IPS DF 6.9 (cell line): ENCODE measurements at places on chromosomes 1 and 21.

DNA sequence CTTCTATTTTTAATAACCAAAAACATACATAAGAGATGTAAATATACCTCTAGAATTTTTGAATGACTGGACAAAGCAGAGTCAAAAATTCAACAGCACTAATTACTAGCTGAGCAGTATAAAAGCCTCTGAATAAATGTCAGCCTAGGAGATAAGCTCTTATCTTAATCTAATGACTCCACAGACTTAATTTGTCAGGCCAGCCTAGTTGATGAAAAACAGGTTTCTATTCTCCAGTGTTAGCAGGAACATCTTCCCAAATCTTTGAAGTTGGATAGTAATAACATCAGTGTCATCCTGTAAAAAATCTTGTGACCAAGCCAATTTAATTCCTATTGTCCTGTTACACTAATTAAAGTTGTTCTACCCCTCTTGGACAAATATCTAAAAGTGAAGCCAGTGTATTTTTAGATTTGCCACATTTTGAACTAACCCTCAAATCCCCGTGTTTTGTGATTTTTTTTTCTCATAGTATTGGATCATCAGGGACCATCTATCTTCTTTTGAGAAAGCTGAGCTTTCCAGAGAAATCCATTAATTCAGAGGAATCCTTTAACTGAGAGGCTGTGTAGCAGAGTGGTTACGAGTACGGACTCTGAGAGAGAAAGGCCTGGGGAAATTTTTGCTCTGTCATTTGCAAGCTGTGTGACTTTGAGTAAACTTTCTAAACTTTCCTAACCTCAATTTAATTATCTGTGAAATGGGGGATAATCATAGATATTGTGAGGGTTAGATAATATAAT is 41.2 kb downstream of the LMO4 start:
- H3K27ac ChIP-seq: no peak overlapping the region
- H3K27me3 ChIP-seq: no peaks in the 10 kb centered on the region
- H3K4me3 ChIP-seq: no peak overlapping the region
- H3K36me3 ChIP-seq: no peaks in the 10 kb centered on the region
- DNase-seq: no peak

DNA sequence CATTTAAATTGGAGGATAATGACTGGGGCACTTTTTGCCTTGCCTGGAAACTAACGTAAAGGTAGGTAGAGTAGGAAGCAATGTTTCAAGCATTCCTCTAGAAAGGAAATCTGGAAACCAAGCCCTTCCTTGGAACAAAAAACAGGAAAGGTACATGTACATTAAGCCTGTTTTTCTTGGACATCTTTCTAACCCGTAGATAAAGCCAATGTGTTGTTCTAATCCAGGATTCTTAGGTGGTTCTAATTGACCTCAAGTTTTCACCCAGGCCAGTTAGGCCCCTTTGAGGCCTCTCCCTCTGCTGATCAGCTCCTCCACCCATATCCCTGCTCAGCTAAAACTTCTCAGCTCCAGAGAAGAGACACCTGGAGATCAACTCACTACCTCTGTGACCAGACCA is 6.3 kb upstream of the DUSP23 start:
- no peaks in the 10 kb centered on the region for H3K4me1 ChIP-seq
- no peak overlapping the region for H3K4me3 ChIP-seq
- no peaks in the 10 kb centered on the region for H3K27me3 ChIP-seq
- no peak overlapping the region for H3K27ac ChIP-seq
- H3K36me3 ChIP-seq: no peaks in the 10 kb centered on the region

DNA sequence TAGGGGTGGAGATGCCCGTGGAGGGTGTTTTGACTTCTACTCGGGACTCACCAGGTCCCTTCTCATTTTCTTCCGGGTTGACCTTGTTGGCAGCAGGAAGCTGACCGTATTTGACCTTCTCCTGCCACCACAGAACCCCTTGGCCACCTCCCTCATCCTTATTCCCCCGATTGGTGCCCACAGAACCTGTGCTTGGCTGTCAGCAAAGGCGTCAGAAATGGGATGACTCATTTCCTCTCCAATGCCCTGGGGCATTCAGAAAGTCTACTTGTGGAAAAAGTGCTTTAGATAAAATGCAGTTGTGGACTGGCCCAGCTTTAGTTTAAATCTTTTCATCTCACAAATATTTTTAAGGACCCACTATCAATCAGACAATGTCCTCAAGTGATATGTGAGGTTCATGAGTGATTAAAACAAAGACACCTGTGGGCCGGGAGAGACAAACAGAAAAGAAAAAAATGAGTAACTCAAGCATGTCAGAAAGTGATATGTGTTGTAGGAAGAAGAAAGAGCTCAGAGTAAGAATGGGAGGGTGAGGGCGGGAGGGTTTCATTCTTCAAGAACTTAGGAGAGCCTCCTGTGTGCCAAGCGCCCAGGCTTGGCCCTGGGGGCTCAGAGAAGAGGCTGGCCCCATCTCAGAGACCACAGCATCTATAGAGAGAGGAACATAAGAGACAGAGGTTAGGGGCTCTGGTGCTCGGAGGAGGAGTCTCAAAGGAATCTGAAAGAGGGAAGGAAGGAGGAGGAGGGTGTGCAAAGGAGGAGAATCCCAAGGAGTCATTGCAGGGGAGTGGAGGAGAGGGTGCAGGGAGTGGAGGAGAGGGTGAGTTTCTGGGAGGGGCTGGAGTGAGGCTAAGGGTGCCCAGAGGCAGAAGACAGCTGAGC is 221.6 kb upstream of the VAMP3 start:
- H3K27me3 ChIP-seq: no peaks in the 10 kb centered on the region
- no peak overlapping the region for H3K4me3 ChIP-seq
- H3K27ac ChIP-seq: no peak overlapping the region
- DNase-seq: no peak
- no peaks in the 10 kb centered on the region for H3K36me3 ChIP-seq
- peaks cover 4% of the 10 kb centered on the region; the same call in 1 of the 2 replicates for H3K4me1 ChIP-seq

- no peak overlapping the region for H3K27ac ChIP-seq
- H3K36me3 ChIP-seq: no peaks in the 10 kb centered on the region
- no peak overlapping the region for H3K4me3 ChIP-seq
- no peak for DNase-seq
- no peaks in the 10 kb centered on the region; the same call in 1 of the 2 replicates for H3K27me3 ChIP-seq
Observed at GRCh38 chr1:31765516-31765915, 1.4 kb upstream of the ADGRB2 start.

GRCh38 chr1:183002267-183002666 is 21.0 kb upstream of the LAMC1 start:
- H3K4me3 ChIP-seq: no peak overlapping the region
- H3K27me3 ChIP-seq: no peaks in the 10 kb centered on the region
- no peaks in the 10 kb centered on the region for H3K4me1 ChIP-seq
- H3K36me3 ChIP-seq: no peaks in the 10 kb centered on the region
- no peak overlapping the region for H3K27ac ChIP-seq

GRCh38 chr1:206631085-206631509 is 4.2 kb upstream of the DYRK3 start:
- H3K27me3 ChIP-seq: no peaks in the 10 kb centered on the region
- no peak overlapping the region for H3K4me3 ChIP-seq
- no peak overlapping the region for H3K27ac ChIP-seq
- no peaks in the 10 kb centered on the region for H3K36me3 ChIP-seq
- H3K4me1 ChIP-seq: peaks cover 2% of the 10 kb centered on the region; the same call in 1 of the 2 replicates

GRCh38 chr1:206456577-206457370 is 13.5 kb upstream of the IKBKE start:
- H3K36me3 ChIP-seq: peaks cover 5% of the 10 kb centered on the region; the same call in 1 of the 2 replicates
- H3K27me3 ChIP-seq: no peaks in the 10 kb centered on the region
- H3K4me1 ChIP-seq: peaks cover 3% of the 10 kb centered on the region; the same call in 1 of the 2 replicates
- no peak overlapping the region for H3K27ac ChIP-seq
- DNase-seq: no peak
- H3K4me3 ChIP-seq: no peak overlapping the region

DNA sequence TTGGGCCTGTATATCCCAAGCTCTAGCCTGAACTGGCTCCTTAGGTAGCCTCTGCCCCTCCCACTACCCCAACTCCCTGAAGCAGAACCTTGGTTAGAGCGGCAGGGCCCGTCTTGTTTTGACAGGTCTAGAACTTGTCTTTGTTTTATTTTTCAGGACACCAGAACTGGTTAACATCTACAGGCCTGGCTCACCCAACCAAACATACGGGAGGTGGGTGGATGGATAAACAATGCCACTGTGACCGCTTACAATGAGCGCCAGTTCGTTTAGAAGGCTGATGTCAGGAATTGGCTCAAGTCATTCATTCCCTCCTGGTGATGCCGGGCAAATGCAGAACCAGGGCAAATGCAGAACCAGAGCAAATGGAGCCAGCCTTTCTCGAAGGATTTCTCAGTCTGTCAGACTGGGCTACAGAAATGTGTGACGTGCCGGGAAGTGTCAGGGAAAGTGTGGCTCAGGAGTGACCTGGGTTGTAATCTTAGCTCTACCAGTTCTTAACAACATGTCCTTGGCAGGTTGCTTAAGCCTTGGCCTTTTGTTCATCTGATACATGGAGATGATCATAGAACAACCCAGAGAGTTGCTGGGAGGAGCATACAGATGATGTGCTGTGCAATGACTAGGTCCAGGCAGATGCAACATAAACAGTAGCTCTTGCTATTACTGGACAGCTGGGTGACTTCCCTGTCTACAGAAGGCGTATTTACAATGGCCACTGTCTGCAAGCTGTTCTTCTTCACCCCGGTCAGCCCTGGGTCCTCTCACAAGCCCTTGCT is 30.5 kb upstream of the BTG2 start:
- no peaks in the 10 kb centered on the region for H3K36me3 ChIP-seq
- peaks cover 6% of the 10 kb centered on the region; the same call in 1 of the 2 replicates for H3K27me3 ChIP-seq
- H3K27ac ChIP-seq: no peak overlapping the region
- no peak for DNase-seq

DNA sequence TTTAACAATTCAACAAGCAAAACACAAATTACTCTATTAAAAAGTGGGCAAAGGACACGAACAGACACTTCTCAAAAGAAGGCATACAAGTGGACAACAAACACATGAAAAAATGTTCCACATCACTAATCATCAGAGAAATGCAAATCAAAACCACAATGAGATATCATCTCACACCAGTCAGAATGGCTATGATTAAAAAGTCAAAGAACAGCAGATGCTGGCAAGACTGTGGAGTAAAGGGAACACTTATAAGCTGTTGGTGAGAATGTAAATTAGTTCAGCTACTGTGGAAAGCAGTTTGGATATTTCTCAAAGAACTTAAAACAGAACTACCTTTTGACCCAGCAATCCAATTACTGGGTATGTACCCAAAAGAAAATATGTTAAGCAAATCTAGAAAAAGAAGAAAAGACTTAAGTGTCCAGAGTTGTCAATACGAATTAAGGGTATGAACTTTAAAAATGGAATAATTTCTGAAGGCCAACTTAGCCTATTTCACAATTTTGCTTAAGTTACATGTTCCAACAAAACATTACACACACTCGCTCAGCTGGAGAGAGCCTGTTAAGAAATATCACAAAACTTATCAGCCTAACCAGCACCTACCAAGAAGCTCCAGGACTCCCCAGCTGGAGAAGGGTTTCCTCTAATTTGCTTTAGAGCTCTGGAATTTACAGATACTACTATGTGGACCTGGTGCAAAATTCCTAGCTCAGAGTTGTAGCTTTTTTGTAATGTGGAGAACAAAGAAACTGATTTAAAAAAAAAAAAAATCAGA is 232.1 kb downstream of the DUSP10 start:
- H3K4me3 ChIP-seq: no peak overlapping the region
- no peaks in the 10 kb centered on the region for H3K4me1 ChIP-seq
- no peak for DNase-seq
- no peaks in the 10 kb centered on the region for H3K27me3 ChIP-seq
- H3K36me3 ChIP-seq: no peaks in the 10 kb centered on the region

- DNase-seq: no peak
- peaks cover 1% of the 10 kb centered on the region; the same call in 1 of the 2 replicates for H3K4me1 ChIP-seq
- H3K27ac ChIP-seq: no peak overlapping the region
- H3K4me3 ChIP-seq: no peak overlapping the region
Observed at GRCh38 chr1:198776602-198777029, 137.8 kb downstream of the PTPRC start.

GRCh38 chr1:172489847-172490246 is 43.1 kb upstream of the SUCO start:
- no peaks in the 10 kb centered on the region for H3K36me3 ChIP-seq
- no peak overlapping the region for H3K4me3 ChIP-seq
- no peaks in the 10 kb centered on the region; the same call in 1 of the 2 replicates for H3K27me3 ChIP-seq
- DNase-seq: no peak
- no peak overlapping the region for H3K27ac ChIP-seq

DNA sequence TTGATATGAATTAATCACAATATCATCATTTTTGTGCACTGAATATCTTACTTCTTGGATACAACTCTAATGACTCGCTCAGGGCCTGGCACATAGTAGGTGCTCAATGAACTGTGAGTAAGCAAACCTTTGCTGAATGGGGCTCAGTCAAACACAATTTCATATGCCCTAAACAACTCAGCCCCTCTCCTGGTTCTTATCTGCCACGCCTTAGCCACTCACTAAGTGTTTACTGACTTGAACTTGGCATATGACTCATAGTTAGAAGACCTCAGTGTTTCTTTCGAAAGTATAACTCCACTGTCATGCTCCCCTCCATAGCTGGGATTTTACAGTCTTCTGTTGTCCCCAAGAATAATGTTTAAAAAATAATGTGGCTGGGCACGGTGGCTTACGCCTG is 4.8 kb upstream of the IFNLR1 start:
- H3K4me3 ChIP-seq: no peak overlapping the region
- no peaks in the 10 kb centered on the region for H3K27me3 ChIP-seq
- no peak for DNase-seq

DNA sequence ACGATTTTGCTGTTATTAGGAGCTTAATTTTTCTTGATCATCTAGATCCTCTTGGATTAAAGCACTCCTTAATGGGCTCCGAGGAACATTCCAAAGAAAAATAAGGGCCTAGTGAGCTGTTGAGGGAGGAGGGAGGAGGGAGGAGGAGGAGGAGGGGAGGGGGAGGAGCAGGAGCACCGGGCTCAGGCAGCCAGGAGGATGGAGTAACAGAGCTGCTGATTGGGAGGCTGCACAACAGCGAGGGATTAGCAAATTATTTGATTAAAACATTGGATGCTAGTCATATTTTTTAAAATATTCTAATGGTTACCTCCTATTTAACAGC is 302.1 kb upstream of the RRP15 start:
- no peaks in the 10 kb centered on the region for H3K4me1 ChIP-seq
- no peaks in the 10 kb centered on the region for H3K27me3 ChIP-seq
- H3K4me3 ChIP-seq: no peak overlapping the region
- no peak overlapping the region for H3K27ac ChIP-seq

- H3K4me3 ChIP-seq: no peak overlapping the region
- peaks cover 4% of the 10 kb centered on the region; the same call in 1 of the 2 replicates for H3K4me1 ChIP-seq
- no peaks in the 10 kb centered on the region for H3K27me3 ChIP-seq
- H3K27ac ChIP-seq: no peak overlapping the region
Observed at GRCh38 chr1:11645670-11646265, 8.5 kb downstream of the FBXO2 start.

GRCh38 chr1:28761189-28761588 is 24.4 kb downstream of the YTHDF2 start:
- no peak overlapping the region for H3K4me3 ChIP-seq
- no peak overlapping the region for H3K27ac ChIP-seq
- no peaks in the 10 kb centered on the region for H3K4me1 ChIP-seq
- H3K36me3 ChIP-seq: no peaks in the 10 kb centered on the region; the same call in 1 of the 2 replicates
- DNase-seq: no peak
- no peaks in the 10 kb centered on the region for H3K27me3 ChIP-seq

DNA sequence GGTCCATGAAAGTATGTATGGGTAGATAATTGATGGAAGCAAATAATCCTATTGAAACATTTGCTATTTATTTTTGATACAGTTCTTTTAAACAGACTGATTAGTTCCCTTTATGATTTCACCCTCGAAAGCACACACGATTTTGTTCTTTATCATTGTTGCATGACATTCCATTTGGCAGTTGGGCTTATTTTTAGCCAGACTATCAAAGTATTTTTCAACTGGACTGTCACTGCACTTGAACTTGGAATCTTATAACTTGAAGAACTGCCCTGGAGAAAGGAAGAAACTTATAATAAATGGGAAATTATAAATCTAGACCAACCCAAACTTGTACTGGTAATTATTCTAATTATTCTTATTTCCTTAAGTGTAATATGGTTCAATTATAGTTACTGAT is at the start of gene TNNI3K:
Gene TNNI3K (plus strand): TSS at position 235 of the 400 bp plus-strand sequence. CDS start 65 bp downstream, at position 300.
- H3K4me3 ChIP-seq: no peak within 1 kb of the TSS
- H3K27me3 ChIP-seq: no peaks in the 10 kb centered on the region
- H3K27ac ChIP-seq: no peak within 1 kb of the TSS
- H3K36me3 ChIP-seq: no peaks in the 10 kb centered on the region
- no peaks in the 10 kb centered on the region for H3K4me1 ChIP-seq
